HS-27A (cell line): ENCODE measurements at places on chromosomes 16 and 17.

DNA sequence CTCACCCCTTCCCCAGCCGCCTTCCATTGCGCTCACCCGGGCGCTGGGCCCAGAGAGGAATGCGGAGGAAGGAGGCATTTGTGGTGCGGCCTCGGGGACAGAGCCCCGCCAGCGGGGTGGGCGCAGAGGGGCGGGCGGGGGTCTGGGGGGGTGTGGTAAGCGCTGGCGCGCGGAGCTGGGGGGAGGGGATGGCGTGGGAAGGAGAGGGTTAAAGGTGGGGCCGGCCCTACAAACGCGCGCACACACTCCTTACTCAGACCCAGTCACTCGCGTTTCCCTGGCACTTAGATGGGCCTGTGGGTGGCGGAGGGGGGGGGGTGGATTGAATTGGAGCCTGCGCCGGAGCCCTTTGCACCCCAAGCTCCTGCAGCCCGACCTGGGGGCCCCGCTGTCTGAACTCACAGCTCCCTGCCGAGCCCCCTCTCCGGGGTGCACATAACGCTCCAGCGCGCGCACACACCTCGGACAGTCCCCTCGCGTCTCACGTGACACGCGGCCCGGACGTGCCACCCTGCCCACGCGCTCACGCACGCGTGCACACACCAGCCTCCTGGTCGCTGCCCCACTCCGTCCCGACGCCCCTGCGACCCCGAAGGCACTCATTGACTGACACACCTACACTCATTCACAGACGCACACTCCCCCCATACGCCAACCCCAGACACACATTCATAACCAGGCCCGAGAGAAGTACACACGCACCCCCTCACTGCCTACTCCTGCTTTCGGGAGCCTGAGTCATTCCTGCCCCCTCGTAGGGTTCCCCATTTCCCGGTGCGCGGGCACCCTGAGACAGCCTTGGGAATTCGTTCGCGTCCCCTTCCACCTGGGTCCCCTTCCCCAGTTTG lies 844 bp downstream of the TBKBP1 start:
- DNase-seq = no peak

GRCh38 chr17:78979780-78980623 lies at the start of gene LGALS3BP:
LGALS3BP (minus strand) TSS chr17:78979923; CDS start chr17:78977191, 2,732 bp downstream.
- DNase-seq = no peak

DNA sequence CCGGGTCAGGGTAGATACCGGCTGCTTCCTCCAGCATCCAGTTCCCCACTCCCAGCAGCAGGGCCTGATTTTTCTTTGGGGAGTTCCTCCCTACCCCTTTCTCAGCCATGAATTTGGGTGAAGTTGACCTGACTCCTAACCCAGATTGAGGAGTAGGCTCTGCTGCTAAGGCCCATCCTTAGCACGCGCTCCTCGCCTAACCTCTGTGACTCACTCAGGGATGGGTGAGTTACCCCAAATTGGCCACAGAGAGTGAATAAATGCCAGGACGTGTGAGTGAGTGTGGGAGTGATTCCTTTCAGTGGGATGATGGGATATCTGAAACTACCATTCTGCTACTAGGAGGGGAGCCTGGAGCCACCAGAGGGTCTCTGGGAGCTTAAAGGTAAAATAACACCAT lies 28.9 kb upstream of the ABCC12 start:
- DNase-seq = no peak

- DNase-seq = no peak
Observed at GRCh38 chr17:35743626-35744328, 9.3 kb downstream of the GAS2L2 start.

DNA sequence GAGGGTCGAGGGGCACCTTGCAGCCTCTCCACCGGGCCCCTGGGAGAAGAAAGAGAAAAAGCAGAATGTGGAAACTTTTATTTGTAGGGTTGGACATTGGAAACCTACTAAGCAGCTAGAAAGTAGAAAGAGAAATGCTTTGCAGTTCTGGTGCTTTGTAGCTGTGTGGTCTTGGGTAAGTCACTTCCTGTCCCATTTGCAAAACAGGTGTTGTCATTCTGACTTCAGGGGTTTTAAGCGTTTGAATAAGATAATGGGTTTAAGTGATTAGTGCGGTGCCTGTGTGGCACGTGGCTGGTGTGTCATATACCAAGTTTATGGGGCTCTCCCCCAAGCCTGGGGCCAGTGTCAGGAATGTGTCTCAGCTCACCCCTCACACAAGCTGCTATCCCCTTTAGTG lies 1.6 kb downstream of the CA4 start:
- DNase-seq = no peak

GRCh38 chr16:14538604-14539003 lies 91.5 kb downstream of the PARN start:
- no peak for DNase-seq
